ENCODE measurements at places on chromosomes 3 and 15. TPM values are rescaled to one million over a fixed set of nuclear protein-coding genes. Genes with fewer than 3 reads are reported as not detected.

The SCAP gene
- 71.7 TPM for total RNA-seq

The CD200R1L gene
- total RNA-seq, result not detected

The ZBTB47 gene
- 29.3 TPM for total RNA-seq

The CDCP1 gene
- 0.23 TPM for total RNA-seq

The PPP1R14D gene
- total RNA-seq, result not detected

The GRK7 gene
- not detected for total RNA-seq
